ENCODE measurements at places on chromosomes 5 and 9. TPM values are rescaled to one million over a fixed set of nuclear protein-coding genes. Genes with fewer than 3 reads are reported as not detected.
A peak's percentile ranks its signal among the peaks of the same experiment; 100 is the strongest.

The PCDHB11 gene
- polyA plus RNA-seq = 3.8 TPM

The ISL1 gene
- 3.8 TPM for polyA plus RNA-seq

- DNase-seq = no peak
Observed at GRCh38 chr5:115460472-115460871, 84.1 kb downstream of the FEM1C start.

- DNase-seq = no peak
Observed at GRCh38 chr5:172973127-172973916, 10.2 kb upstream of the ATP6V0E1 start.

DNA sequence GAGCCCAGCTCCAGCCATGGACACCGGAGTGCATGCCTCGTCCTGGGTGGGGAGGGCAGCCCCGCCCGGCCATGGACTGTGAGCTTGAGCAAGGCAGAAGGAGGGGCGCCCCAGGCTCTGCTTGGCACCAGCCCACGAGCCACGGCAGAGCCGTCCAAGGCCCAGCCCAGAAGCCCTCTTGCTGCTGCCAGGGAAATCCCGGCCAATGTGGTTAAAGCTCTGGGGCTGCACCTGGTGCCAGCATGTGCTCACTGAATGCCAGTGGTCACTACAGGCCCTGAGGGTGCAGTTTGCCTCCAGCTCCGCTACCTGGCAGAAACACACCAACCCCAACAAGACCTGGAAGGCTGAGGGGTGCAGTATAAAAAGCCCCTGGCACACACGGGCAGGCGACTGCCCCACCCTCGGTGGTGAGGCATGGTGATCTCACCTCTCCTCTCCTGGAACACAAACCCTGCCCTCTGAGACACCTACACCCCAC is 11.8 kb downstream of the BRD3 start:
- DNase-seq = peak; percentile 64

All from spinal cord (tissue), 10 donors.